ENCODE measurements at places on chromosomes 3 and 15. TPM values are rescaled to one million over a fixed set of nuclear protein-coding genes. Genes with fewer than 3 reads are reported as not detected.

DNA sequence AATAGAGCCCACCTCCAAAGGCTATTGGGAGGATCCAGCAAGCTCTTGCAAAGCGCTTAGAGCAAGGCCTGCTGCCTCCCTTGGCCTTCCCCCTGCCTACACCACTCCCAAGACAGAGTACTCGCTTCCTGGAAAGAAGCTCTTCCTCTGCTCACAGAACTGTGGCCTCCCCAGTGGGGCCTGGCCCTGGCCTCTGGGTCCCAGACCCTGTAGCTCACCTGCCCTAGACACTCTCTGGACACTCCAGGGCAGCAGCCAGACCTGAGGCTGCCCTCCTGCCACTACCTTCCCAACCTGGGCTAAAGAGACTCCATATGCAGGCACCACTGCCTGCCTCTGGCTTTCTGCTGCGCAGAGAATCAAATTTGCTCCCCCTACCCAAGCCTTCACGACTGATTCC, 49.9 kb downstream of the GRIP2 start:
- no peaks in the 10 kb centered on the region for H3K36me3 ChIP-seq
- no peak overlapping the region for H3K4me3 ChIP-seq
- H3K27me3 ChIP-seq: no peaks in the 10 kb centered on the region
- H3K27ac ChIP-seq: no peak overlapping the region
- no peak for DNase-seq

- no peaks in the 10 kb centered on the region for H3K27me3 ChIP-seq
- no peaks in the 10 kb centered on the region for H3K4me1 ChIP-seq
- no peak for DNase-seq
- no peak overlapping the region for H3K4me3 ChIP-seq
These were observed 428.4 kb upstream of the GOLIM4 start for GRCh38 chr3:168524129-168524528.

- no peaks in the 10 kb centered on the region for H3K4me1 ChIP-seq
- H3K4me3 ChIP-seq: no peak overlapping the region
- no peaks in the 10 kb centered on the region for H3K27me3 ChIP-seq
- no peak for DNase-seq
- no peak overlapping the region for H3K27ac ChIP-seq
These were observed 367.4 kb downstream of the IL20RB start for GRCh38 chr3:137325170-137325569.

DNA sequence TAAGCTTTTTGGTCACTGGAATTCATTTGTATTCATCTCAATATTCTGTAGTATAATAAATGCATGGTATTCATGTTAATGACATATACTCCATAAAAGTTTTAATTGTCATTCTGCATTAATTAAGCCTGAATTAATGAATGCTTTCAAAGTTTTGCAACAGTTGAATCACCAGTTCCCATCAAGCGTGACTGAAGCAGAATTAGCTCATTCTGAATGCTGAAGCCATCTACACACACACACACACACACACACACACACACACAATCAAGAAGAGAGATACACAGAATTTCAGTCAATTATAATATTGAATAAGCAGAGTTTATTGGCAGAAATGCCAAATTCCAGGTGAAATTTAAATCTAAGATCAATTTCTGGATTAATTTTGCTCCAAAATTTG, 252.1 kb upstream of the KCNMB2 start:
- H3K36me3 ChIP-seq: peaks cover 8% of the 10 kb centered on the region
- no peak overlapping the region for H3K27ac ChIP-seq
- no peaks in the 10 kb centered on the region for H3K27me3 ChIP-seq
- no peak overlapping the region for H3K4me3 ChIP-seq
- H3K4me1 ChIP-seq: no peaks in the 10 kb centered on the region

GRCh38 chr15:73127302-73127936, 75.2 kb downstream of the NEO1 start:
- H3K27ac ChIP-seq: no peak overlapping the region
- H3K4me1 ChIP-seq: peaks cover 1% of the 10 kb centered on the region
- DNase-seq: peak; percentile 6
- H3K4me3 ChIP-seq: no peak overlapping the region
- H3K36me3 ChIP-seq: peaks cover 2% of the 10 kb centered on the region

GRCh38 chr3:136789976-136790375, 28.9 kb upstream of the SLC35G2 start:
- H3K27ac ChIP-seq: no peak overlapping the region
- H3K27me3 ChIP-seq: peaks cover 6% of the 10 kb centered on the region
- DNase-seq: no peak
- H3K4me1 ChIP-seq: peaks cover 12% of the 10 kb centered on the region
- H3K36me3 ChIP-seq: no peaks in the 10 kb centered on the region

- H3K4me3 ChIP-seq: no peak overlapping the region
- no peak overlapping the region for H3K27ac ChIP-seq
- H3K27me3 ChIP-seq: no peaks in the 10 kb centered on the region
- peaks cover 5% of the 10 kb centered on the region for H3K4me1 ChIP-seq
- peaks cover 2% of the 10 kb centered on the region for H3K36me3 ChIP-seq
These were observed 45.4 kb downstream of the ZDHHC19 start for GRCh38 chr3:196165850-196166249.

GRCh38 chr3:36697229-36698001, 66.9 kb downstream of the DCLK3 start:
- H3K4me1 ChIP-seq: no peaks in the 10 kb centered on the region
- no peaks in the 10 kb centered on the region for H3K36me3 ChIP-seq
- DNase-seq: no peak
- peak overlapping the region; percentile 6 for H3K27ac ChIP-seq
- no peaks in the 10 kb centered on the region for H3K27me3 ChIP-seq

DNA sequence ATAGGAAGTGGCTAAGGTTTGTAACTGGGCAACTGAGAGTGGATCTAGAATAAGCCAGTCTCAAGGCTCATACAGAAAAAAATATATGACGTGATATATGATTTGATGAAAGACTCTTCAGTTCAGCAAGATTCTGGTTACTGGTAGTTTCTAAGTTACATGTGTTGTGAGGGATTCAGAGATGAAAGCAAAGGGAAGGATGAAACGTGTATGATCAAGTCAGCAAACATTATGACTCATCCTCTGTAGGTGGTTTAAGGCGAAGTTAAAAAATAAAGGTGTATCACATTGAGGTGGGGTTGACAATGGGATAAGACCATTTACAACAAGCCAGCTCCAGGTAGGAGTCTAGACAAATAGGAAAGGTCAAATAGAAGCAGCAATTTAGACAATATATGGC, 16.2 kb downstream of the TERC start:
- no peaks in the 10 kb centered on the region for H3K36me3 ChIP-seq
- H3K4me1 ChIP-seq: peaks cover 6% of the 10 kb centered on the region
- no peak for DNase-seq

GRCh38 chr3:146067048-146067447, 93.9 kb downstream of the PLOD2 start:
- H3K4me1 ChIP-seq: no peaks in the 10 kb centered on the region
- H3K27ac ChIP-seq: no peak overlapping the region
- H3K36me3 ChIP-seq: no peaks in the 10 kb centered on the region
- H3K4me3 ChIP-seq: no peak overlapping the region
- H3K27me3 ChIP-seq: no peaks in the 10 kb centered on the region
- no peak for DNase-seq

- no peak for DNase-seq
- no peak overlapping the region for H3K4me3 ChIP-seq
- H3K27ac ChIP-seq: no peak overlapping the region
- H3K36me3 ChIP-seq: no peaks in the 10 kb centered on the region
- H3K4me1 ChIP-seq: no peaks in the 10 kb centered on the region
- no peaks in the 10 kb centered on the region for H3K27me3 ChIP-seq
These were observed 37.0 kb downstream of the FEM1B start for GRCh38 chr15:68314563-68314962.

Gene CASR
- not detected for total RNA-seq

Gene UROC1
- total RNA-seq: not detected

Gene AADACL2
- total RNA-seq: not detected

Gene ZBED2
- 122 TPM for total RNA-seq

Gene OR4F15
- total RNA-seq: not detected

Measured in activated naive CD8-positive, alpha-beta T cell treated with anti-CD3 and anti-CD28 coated beads for 36 hours (primary cell).